Stimulated activated CD4-positive, alpha-beta T cell treated with anti-CD3 and anti-CD28 coated beads, Interleukin-1b, Interleukin-23, amount 100 ng/mL, for 48 hours (primary cell): ENCODE measurements at places on chromosomes 6 and 20.

GRCh38 chr6:68108233-68108835, 526.7 kb upstream of the ADGRB3 start:
- no peak for DNase-seq

DNA sequence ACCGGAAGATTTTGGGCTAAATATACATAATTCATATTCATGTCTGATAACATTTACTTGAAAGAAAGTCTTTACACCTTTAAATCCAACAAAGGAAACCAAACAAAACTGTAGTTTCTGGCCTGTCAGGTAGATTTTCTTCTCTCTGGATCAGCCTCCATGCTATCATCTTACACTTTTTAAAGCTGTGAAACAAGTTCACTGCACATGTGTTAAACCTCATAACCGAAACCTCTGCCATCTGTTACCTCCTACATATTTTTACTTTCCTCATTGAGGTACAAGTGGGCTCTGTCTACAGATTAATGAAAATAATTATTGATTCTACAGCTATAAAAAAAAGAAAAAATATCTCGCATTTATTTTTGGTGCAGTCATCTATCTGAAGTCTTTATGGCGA, 149.9 kb downstream of the RALGAPA2 start:
- no peak for DNase-seq

DNA sequence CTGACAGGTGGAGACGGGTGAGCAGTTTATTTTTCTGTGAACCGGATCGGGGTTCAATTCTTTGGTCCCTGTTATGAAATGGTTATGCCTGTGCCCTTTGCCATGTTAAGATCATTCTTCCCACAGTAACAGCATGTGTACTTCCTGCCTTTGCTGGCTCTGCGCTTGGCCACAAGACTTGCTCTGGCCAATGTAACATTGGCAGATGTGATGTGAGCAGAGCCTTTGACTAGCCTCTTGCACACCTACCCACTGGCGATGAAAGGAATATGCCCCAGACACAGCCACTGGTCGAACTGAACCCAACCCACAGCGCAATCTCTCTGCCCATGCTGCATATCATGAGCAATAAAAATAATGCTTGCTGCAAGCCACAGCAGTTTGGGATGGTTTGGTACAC, 31.9 kb downstream of the JAG1 start:
- no peak for DNase-seq

DNA sequence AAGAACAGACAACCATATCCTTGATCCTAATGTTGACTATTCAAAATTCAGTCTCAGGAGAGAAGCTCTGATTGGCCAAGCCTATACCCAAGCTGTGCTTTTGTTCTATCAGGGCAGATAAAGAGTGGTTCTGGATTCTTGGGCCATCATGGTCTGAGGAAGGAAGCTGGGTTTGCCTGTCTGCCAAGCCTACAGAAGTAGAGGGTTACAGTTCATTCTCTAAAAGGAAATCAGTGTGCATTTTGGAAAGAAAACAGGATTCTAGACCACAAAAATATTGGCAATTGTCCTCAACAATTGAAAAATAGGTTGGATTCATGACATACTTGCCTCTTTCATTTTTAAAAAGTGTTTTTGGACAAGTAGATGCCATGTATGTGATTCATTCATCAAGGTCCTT, 145.4 kb upstream of the BMP2 start:
- DNase-seq: no peak

GRCh38 chr6:53673162-53673727, 7.7 kb upstream of the KLHL31 start:
- DNase-seq: no peak

- DNase-seq: peak; percentile 9
Observed at GRCh38 chr6:138004430-138005287, 102.6 kb downstream of the PERP start.

- DNase-seq: no peak
Observed at GRCh38 chr20:57813509-57814269, 103.9 kb upstream of the PMEPA1 start.

DNA sequence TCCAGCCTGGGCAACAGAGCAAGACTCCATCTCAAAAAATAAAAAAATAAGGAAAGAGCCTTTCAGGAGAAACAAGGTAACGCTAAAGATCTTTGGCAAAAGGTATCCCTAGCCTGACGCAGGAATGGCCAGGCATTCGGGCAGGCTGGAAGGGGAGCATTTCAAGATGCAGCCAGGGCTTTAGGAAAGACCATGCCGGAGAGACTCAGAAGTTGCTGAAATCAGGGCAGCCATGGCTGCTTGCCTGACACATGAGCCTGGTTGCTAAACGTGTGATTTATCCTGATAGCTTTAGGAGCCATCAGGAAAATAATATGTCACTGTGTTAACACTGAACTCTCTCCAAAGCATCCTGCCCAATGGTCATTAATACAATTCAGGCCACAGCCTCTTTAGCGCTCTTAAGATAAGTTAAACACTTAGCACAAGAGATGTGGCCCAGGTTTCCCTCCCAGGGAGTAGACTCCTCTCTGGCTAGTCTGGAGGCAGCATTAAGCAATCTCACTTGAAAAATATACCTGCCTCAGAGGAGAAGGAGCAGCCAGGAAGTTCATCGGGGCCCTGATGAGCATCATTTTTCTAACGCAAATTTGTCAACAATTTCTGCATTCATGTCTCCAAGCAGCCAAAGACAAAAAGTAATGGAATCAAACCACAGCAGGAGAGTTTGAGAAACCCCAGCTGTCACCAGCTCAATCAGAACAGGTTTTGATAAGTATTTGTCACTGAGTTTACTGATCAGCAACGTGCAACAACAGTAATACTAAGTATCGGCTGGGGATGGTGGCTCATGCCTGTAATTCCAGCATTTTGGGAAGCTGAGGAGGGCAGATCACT, 200.0 kb downstream of the ZMYND8 start:
- no peak for DNase-seq

GRCh38 chr6:83310046-83310445, 116.9 kb downstream of the RWDD2A start:
- no peak for DNase-seq

GRCh38 chr6:27577922-27578321, 105.0 kb upstream of the ZNF184 start:
- DNase-seq: no peak

- no peak for DNase-seq
Observed at GRCh38 chr6:157825243-157825904, 2.3 kb downstream of the SNX9 start.

- DNase-seq: no peak
Observed at GRCh38 chr20:47126709-47127108, 229.8 kb downstream of the ZMYND8 start.

GRCh38 chr6:13512900-13513299, 25.5 kb upstream of the GFOD1 start:
- DNase-seq: no peak

DNA sequence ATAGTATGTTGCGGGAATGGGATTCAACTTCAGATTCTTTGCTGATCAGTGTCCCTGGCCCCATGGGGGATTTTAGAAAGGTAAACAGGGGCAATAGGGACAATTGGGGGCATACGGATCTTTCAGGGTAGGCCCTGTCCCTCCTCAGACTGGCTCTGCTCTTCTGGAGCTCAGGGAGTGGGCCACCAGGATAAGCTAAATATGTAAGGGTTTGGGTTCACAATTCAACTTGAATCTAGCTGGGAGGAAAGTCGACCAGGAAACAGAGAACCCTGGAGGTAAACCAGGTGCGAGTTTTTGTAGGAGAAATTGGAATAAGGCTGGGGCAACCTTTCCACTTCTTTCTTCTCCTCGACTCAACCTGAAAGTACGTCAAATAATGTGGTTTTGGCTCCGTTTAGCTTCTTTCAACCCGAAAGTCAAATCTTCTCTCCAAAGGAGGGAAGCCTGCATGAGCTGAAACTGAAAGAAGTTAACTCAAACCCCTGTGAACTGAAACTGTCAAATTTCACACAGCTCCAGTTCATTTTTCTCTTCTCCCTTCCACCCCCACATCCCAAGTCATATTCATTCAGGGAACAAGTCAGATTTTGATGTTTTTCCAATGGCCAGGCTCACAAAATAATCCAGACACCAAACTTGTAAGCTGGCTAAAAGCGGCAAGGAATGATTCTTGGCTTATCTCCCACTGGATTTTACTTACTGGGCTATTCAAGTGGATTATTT, 278.2 kb downstream of the CLIC5 start:
- DNase-seq: no peak

- DNase-seq: no peak
Observed at GRCh38 chr20:37804584-37805566, 98.1 kb upstream of the VSTM2L start.

DNA sequence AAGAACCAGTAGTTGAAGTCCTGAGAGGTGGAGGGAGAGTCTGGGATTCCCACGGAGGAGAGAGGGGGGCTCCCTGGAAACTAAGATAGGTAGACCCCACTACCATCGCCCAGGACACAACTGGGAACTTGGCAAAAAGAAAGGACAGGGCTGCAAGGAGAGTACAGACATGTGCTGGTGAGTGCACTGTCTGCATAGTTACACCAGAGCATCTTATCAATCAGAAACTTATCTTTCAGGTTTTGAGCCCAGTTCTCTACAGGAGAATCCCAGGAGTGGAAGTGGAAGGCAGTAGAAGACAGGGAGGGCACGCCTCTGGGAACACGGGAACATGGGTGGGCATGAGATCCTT, 12.2 kb downstream of the NFKBIL1 start:
- DNase-seq: no peak

- DNase-seq: peak; percentile 41
Observed at GRCh38 chr20:35269055-35269781, 8.7 kb downstream of the MMP24OS start.

DNA sequence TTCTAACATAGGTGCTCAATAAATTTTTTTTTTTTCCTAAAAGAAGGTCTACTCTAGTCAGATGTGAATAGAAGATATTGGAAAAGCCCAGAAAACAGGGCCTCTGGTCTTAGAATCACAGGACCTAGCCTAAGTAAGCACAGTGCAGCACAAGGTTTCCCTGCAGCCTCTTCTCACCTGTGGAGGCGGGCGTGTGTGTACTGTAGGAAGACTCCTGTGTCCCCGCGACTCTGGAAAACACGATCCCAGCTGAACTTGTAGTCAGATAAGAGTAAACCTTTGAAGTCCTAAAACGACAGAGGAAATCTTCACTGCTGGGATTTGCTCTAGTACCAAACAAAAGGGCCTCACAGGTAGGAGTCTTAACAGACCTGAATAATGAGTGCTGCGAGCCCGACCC, 45.7 kb downstream of the SLC35A1 start:
- DNase-seq: no peak

DNA sequence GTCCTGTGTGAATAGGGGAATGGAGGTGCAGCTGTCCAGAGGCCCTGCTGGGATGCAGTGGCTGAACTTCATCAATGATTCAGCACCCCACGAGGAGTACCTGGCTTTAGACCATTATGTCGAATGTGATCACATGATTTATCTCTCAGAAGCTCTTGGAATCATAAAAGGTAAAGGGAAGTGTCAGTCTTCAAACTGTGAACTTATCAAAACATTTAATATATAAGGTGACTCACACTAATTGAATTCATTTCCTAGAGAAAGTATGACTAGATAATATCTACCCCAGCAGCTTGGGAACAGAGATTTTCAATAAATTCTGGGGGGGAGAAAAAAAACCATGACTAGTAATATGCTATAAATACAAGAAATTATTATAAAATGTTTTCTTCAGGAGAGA, 29.5 kb downstream of the ALDH8A1 start:
- no peak for DNase-seq

- no peak for DNase-seq
Observed at GRCh38 chr20:18638768-18639167, 50.9 kb downstream of the DTD1 start.

DNA sequence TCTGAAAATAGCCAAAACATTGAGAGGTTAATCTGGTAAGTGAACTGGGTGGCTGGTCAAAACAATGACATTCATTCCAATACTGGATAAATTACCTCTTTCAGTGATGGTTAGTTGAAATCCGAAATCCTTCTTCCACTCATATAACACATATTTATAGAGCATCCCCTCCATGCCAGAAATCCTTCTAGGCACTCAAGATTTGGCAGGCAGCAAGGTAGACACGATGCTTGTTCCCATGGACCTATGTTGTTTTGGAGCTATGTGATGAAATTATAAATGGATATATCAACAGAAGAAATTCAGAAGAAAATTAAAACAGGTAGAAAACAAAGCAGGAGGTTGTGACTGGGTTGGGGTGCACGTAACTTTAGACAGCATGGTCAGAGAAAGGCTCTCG, 26.3 kb upstream of the SNRPB2 start:
- DNase-seq: no peak

DNA sequence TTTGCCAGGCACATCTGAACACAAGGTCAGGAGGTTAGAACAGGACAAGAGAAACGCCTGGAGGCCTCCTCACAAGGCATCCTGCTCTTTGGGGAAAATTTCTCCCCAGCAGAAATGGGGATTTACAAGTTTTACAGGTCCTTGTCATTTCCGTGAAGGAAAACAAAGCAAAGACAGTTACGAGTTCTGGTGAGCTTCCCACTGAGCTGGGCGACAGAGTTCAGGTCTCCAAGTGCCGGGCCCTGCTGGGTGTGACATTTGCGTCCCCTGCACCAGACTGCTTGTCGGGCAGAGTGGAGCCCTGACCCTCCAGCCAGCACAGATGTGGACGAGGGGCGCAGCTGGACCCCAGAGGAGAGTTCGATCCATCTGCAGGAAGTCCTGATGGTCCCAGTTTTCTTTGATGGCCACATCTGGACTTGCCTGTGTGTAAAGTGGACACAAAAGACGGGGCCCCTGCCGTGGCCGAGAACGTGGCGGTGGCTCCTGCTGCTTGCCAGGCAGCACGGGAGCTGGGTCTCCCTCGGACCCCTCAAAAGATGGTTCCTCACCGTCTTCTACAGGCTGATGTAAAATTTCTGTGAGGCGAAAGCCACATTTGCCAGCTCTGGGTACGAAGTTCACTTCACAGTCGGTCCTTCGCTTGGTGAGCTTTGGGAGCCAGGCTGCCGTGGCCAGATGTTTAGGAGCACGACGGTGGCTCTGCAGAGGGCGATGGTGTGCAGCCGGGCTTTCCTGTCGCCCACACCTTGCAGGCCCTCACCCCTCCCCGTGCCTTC, 5.2 kb upstream of the ADRM1 start:
- no peak for DNase-seq

- DNase-seq: no peak
Observed at GRCh38 chr6:88864359-88865054, 98.9 kb downstream of the RNGTT start.

GRCh38 chr6:152049502-152049901, 242.0 kb downstream of the ESR1 start:
- DNase-seq: no peak

GRCh38 chr20:3378138-3378537, 29.3 kb downstream of the DNAAF9 start:
- no peak for DNase-seq

GRCh38 chr6:134515986-134516385, 198.1 kb upstream of the SGK1 start:
- no peak for DNase-seq

- DNase-seq: no peak
Observed at GRCh38 chr6:163883984-163884383, 469.5 kb downstream of the QKI start.

DNA sequence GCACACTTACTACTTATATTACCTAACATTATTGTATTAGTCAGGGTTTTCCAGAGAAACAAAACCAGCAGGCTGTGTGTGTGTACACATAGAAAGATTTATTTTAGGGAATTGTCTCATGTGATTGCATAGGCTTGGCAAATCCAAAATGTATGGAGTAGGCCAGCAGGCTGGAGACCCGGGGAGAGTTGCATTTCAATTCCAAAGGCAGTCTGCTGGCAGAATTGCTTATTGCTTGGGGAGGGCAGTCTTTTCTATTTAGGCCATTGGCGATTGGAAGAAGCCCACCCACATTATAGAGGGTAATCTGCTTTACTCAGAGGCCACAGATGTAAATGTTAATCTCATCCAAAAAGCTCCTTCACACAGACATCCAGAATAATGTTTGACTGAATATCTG, 157.0 kb downstream of the ADGRG6 start:
- no peak for DNase-seq
